ENCODE measurements at places on chromosomes 11 and 22.

DNA sequence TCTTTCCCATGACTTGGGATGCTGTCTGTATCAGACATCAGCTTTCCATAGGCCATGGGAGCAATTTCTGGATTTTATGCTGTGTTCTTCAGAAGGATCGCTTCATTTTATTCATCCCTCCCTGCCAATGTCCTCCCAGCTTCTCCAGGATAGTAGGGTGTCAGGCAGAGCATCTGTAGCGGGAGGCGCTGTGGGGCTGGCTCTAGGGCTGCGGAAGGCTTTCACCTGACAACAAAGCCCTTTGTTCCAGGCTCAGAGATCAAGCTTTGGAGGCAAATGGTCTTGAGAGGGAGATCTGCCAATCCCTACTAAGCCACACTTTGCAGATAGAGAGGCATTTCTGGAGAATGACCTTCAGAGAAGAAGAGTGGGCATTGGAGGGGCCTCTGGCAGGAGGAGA is 29.5 kb upstream of the FTH1 start:
- DNase-seq, result no peak

DNA sequence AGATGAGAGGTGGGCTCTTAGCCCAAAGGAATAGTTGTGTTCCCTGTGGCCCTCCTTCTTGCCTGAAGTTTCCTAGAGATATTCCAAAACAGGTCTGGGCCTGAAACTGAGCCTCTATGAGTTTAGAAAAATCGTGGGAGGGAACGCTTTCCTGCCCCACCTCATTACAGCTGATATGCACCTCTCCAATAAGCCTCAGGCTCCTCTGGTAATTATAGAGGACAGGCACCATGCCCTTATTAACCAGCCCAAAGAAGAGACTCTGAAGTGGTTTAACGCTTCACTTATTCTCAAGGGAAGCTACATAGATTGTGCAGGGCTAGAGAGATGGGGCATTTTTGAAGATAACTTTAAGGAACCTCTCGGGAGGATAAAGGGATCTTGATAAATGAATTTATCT is 3.4 kb upstream of the MPZL2 start:
- DNase-seq, result no peak

- DNase-seq, result no peak
These were observed 63.4 kb downstream of the CD6 start for GRCh38 chr11:61034704-61035525.

- no peak for DNase-seq
These were observed 10.8 kb upstream of the SLC35C1 start for GRCh38 chr11:45794169-45794568.

- DNase-seq, result no peak
These were observed 32.8 kb upstream of the SUSD2 start for GRCh38 chr22:24148266-24149197.

- no peak for DNase-seq
These were observed 6.7 kb downstream of the AIFM3 start for GRCh38 chr22:20973634-20974286.

DNA sequence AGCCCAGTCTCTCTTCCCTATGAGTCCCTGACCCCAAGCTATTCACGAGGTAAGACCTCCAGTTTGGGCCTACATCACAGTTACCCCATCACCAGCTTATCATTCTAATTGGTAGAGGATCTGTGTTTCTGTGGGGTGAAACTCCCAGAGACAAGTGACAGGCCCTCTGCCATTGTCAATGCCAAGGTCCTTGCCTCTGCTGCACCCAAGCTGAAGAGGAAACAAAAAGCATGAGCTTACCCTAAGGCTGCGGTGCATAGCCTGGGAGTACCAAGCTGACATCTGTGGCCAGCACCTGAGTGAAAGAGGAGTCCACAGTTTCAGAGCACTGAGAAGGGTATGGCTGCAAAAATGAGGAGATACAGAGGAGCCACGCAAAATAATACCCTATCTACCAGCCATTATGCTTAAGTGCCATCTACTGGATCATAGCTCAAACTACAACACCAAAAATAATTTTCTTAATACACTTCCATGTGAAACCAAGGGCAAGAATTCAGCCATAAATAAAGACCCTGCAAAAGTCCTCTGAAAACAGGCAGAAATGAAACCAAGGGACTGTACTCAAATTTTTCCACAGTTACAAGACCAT is 62.3 kb upstream of the ANO5 start:
- no peak for DNase-seq

- DNase-seq, result no peak
These were observed 4.8 kb downstream of the CCDC88B start for GRCh38 chr11:64344787-64345186.

DNA sequence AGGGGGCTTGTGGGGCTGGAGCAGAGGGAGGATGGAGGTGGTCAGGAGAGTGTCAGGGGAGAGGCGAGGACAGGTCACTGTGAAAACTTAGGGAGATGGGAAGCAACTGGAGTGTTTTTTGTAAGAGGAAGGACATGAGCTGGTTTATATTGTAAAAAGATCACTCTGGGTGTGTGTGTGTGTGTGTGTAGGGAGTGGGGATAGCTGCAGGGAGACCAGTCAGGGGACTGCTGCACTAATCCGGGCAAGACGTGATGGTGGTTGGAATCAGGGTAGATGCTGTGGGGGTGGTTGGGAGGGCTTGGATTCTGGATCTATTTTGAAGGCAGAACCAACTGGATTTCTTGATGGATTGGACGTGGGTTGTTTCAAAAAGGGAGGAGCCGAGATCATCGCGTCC is 11.3 kb upstream of the SYT7 start:
- DNase-seq, result no peak

- DNase-seq, result no peak
These were observed 148.2 kb downstream of the TBC1D22A start for GRCh38 chr22:46910624-46911023.

GRCh38 chr11:62400760-62401159 is 18.1 kb upstream of the SCGB1A1 start:
- no peak for DNase-seq

DNA sequence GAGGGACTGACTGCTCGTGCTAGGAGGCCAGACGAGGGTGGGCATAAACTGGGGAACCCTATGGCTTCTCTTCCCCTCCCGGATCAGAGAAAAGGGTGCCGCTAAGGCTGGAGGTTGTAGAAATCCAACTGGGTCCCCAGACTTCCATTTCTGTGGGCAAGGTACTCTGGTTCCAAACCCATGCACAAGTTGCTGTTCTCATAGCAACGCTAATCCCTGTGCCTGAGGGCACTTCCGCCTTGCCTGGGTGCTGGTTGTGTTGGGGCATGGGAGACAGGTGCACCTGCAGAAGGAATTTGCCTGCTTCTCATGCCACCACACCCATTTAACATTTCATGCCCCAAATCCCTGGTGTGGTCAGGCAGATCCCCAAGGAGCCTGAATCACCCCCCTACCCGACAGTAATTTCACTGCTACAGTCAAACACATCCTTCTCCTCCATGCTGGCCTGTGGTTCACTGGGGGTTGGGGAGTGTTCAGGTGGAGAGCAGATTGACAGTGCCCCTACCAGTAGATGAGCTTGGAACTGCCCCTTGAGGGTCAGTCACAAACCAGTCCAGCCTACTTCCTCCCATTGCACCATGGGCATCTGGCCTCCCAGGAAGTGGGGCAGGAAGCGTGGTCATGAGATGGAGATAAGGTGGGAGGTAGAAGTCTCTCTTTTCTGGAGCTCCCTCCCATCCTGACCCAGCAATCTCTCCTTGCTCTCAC is 1.2 kb downstream of the C2CD2L start:
- peak; percentile 62 for DNase-seq

GRCh38 chr22:28341001-28341400 is 338.6 kb downstream of the TTC28 start:
- no peak for DNase-seq

DNA sequence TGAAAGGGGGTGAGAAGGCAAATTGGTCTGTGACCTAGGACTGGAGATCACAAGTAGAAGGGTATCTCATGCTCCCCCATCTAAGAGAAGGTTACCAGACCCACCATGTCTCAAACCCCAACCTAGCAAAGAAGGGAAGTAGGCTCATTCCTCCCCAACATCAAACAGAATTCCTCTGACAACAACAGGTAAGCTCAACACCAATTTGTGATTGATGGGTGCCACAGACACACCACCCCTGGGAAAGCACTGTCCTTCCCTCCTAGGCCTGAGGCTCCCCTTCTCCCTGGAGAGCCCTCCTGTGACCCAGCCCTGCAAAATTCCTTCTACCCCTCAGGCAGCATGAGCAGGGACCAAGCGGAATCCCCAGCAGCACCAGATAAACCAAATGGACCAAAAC is 154.3 kb downstream of the BUD13 start:
- no peak for DNase-seq

DNA sequence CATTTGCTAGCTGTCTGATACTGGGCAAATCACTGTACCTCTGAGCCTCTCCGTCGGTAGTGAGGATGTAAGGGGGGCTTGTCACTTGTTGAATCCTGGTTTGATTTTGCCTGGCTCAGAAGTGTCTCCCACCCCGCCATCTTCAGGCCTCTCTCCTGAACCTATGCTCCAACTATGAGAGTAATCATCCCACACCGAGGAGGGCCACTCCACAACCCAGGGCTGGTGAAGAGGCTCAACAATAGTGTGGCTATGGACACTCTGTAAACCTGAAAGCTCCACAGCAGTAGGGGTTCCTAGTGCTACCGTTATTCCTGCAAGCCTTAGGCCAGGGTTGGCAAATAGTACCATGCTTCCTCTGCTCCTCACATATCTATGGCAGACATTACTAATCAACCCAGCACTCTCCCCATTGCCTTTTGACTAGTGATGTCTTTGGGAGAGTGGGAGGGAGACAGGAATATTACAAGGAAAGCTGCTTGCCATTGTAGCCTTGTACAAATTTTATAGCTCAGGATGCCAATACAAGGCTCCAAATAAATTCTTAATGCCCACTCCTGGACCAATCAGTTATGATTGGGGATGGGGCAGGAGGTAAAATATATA is 134.0 kb upstream of the TEAD1 start:
- DNase-seq, result no peak

- no peak for DNase-seq
These were observed 36.7 kb downstream of the ELF5 start for GRCh38 chr11:34476849-34477248.

DNA sequence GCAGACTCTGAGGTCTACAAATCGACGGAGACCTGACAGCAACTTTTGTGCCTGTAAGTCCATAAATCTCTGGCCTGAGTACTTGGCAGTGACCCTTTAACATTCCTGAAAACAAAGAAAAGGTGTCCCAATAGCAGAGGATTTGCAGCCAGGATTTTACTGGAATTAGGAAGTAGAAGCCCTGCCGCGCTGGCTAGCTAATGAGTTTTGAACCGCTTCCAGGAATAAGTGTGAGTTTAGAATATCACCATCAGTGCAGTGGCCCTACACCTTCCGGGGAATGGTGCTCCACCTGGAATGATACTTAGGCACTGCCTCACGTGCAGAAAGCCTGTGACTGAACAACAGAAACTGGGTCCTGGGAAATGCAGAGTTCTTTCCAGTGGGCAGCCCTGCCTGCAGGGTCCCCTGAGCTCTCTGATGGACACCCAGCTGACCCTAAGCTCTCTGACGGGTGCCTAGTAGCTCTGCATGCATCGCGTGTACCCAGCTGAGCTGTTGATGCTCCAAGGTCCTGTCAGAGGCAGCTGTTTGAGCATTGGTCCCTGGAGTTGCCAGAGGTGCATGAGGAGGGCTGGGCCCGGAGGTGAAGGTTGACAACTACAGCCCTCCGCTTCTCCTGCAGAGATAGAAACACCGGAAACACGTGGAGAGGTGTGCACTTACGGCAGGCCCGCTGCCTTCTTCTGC is 380.9 kb downstream of the TBC1D22A start:
- no peak for DNase-seq

DNA sequence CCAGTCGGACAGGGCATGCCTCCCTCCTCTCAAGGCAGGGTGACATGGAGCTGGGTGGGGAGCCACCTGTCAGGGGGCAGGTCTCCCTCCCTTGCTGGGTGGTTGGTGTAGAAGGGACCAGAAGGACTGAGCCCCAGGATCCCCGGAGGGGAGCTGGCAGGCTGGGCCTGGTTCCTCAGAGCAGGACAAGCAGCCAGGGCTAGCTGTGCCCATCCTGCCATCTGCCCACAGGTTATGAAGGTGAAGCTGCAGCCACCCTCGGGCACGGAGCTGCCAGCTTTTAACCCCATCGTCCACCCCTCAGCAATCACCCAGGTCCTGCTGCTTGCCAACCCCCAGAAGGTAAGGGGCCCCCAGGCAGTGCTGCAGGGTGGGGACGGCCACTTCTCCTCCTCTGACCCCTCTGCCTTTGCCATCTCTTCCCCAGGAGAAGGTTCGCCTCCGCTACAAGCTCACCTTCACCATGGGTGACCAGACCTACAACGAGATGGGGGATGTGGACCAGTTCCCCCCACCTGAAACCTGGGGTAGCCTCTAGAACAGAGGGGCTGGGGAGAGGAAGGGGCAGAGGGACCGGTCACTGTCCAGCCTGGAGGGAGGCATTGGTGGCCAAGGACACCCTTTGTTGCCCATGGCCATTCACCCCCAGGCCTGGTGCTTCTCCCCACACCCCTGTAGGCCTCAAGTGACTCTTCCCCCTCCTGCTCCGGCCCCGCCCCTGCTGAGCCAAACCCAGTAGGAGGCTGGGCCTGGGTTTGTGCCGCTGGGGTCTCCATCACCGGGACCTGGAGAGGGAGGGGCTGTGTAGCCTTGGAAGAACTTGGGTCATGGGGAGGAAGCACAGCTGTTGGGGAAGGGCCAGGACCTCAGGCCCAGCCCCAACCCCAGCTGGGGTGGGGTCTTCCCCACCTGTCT is 7.0 kb upstream of the SH3BP1 start:
- DNase-seq, result peak; percentile 70

DNA sequence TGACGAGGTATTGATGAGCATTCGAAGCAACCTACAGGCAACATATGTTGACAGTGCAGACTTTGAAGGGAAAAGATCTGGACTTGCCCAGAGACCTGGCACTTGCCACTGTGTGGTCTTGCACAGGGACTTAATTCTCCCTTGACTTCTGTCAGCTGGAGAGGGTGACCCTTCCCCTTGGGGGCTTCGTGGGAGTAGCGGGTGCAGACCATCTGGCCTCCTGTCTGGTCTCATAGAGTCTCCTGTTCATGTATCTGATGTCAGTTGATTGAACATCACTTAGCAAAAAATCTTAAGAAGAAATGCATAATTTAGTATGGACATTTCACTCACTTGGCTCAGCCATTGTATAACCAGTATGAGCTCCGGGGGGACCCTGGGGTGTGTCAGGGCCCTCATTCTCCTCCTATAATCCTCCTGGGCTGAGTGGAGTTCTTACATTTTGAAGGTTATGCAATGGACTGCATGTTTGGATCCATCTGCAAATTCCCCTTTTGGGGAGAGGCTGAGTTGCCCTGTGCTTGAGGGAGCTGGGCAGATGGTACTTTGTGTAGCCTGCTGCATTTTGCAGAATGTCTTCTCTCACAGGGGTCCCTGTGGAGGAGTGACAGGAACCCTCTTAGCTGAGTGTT is 13.0 kb downstream of the BCR start:
- DNase-seq, result no peak

Data from GM13977 (cell line).